ENCODE measurements at places on chromosomes 5 and 9.

- no peak for DNase-seq
Observed at GRCh38 chr5:1934801-1935429, 52.2 kb upstream of the IRX4 start.

GRCh38 chr9:90069085-90069484 lies 464.3 kb downstream of the GADD45G start:
- no peak for DNase-seq

- no peak for DNase-seq
Observed at GRCh38 chr5:138601444-138601843, 26.2 kb upstream of the HSPA9 start.

- DNase-seq: no peak
Observed at GRCh38 chr5:59021286-59021673, 438.4 kb downstream of the RAB3C start.

DNA sequence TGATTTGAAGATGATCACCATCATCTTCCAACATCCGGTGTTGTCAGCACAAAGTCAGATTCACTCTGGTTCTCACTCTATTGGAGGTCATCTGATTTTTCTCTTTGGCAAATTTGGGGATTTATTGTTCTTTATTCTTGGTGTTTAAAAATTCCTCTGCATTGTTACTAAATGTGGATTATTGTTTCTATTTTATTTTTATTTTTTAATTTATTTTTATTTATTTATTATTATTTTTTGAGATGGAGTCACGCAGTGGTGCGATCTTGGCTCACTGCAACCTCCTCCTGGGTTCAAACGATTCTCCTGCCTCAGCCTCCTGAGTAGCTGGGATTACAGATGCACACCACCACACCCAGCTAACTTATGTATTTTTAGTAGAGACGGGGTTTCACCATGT lies 72.9 kb upstream of the TGFBR1 start:
- no peak for DNase-seq

DNA sequence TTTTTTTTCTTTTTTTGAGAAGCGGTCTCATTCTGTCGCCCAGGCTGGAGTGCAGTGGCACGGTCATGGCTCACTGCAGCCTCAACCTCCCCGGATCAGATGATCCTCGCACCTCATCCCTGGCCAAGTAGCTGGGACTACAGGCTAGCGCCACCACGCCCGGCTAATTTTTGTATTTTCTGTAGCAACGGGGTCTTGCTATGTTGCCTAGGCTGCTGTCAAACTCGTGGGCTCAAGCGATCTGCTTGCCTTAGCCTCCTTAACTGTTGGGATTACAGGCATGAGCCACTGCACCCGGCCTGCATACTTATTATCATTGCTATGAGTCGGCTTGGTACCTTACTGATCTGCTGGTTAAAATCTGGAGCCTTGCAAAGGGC lies 790 bp upstream of the IARS1 start:
- no peak for DNase-seq

GRCh38 chr5:63831381-63831780 lies 130.9 kb downstream of the HTR1A start:
- no peak for DNase-seq

Measured in WTC11 (cell line).